ENCODE measurements at places on chromosomes 4 and X.

GRCh38 chr4:17315459-17315858 lies 196.4 kb downstream of the QDPR start:
- no peak for DNase-seq
- H3K27ac ChIP-seq = no peak overlapping the region
- H3K4me1 ChIP-seq = no peaks in the 10 kb centered on the region
- no peaks in the 10 kb centered on the region for H3K27me3 ChIP-seq
- H3K36me3 ChIP-seq = no peaks in the 10 kb centered on the region

DNA sequence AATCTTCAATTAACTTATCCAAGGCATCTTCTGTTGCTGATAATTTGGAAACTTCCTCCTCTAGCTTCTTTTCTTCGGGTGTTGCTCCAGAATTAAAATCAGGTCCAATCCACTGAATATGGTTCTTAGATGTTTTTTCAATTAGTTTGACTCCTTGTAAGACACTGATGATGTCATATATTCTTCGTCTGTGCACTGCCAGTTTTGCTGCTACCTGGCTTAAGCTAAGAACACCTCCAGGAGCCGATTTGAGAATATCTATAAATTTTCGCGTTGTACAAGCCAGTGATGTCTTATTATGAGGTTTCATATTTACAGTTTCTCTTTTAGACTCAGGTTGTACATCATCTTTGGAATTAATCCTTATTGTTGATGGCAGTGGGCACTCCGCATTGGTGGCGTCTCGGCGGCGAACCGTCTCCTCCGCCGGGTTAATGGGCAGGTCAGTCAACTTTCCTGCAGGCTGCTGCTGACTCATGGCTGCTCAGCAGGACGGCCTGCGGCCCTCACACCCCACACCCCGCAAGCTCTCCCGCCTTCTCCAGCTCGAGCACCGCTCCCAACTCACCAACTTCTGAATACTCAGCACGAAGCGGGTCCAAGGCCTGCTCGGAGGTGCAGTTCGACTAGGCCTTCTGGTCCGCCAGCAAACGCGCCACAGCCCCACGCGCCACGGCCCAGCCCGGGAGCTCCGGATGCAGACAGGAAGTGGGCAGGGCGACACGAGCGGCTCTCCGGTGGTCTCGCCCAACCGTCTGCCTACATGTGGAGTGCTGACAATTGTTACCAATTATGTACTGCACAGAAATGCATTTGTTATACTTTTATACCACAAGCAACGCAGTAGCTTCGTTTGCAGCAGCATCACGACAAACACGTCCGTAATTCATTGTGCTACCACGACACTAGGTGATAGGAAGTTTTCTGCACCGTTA lies 49.2 kb upstream of the FHL1 start:
- H3K4me1 ChIP-seq = no peaks in the 10 kb centered on the region
- H3K36me3 ChIP-seq = no peaks in the 10 kb centered on the region
- DNase-seq = no peak
- H3K27ac ChIP-seq = no peak overlapping the region
- H3K27me3 ChIP-seq = no peaks in the 10 kb centered on the region

GRCh38 chrX:79133904-79134303 lies 10.6 kb upstream of the GPR174 start:
- no peak overlapping the region for H3K27ac ChIP-seq
- H3K4me1 ChIP-seq = no peaks in the 10 kb centered on the region
- no peaks in the 10 kb centered on the region for H3K27me3 ChIP-seq
- no peak for DNase-seq
- no peak overlapping the region for H3K4me3 ChIP-seq
- H3K36me3 ChIP-seq = no peaks in the 10 kb centered on the region

GRCh38 chr4:151045907-151046306 lies 30.8 kb upstream of the LRBA start:
- no peaks in the 10 kb centered on the region for H3K36me3 ChIP-seq
- peak; percentile 72 for DNase-seq
- H3K27me3 ChIP-seq = no peaks in the 10 kb centered on the region

- no peak overlapping the region for H3K27ac ChIP-seq
- no peaks in the 10 kb centered on the region for H3K4me1 ChIP-seq
- H3K27me3 ChIP-seq = no peaks in the 10 kb centered on the region
- no peak for DNase-seq
Measured at GRCh38 chrX:138996268-138996667, 284.8 kb upstream of the FGF13 start.

GRCh38 chr4:81541161-81541945 lies 69.6 kb upstream of the RASGEF1B start:
- no peaks in the 10 kb centered on the region for H3K27me3 ChIP-seq
- peaks cover 8% of the 10 kb centered on the region for H3K4me1 ChIP-seq
- DNase-seq = no peak
- no peaks in the 10 kb centered on the region for H3K36me3 ChIP-seq

DNA sequence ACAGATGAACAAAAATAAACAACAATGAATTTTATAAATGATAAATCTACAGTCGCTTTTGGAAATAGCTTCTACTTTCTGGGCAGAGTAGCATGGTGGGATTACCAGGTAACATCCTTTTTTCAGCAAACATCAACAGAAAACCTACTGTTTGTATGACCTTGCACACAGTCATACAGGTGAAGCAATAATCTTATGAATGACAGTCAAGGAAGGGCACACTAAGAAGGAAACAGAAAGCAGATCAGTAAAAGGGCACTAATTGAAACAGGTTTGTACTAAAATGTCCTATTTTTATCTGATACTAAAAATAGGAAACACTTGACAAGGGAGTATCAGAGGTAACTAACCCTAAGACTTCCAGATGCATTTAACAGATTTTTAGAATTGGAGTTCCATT lies 108.9 kb downstream of the DLG3 start:
- H3K27ac ChIP-seq = no peak overlapping the region
- no peak overlapping the region for H3K4me3 ChIP-seq
- no peaks in the 10 kb centered on the region for H3K27me3 ChIP-seq
- no peak for DNase-seq
- no peaks in the 10 kb centered on the region for H3K36me3 ChIP-seq

GRCh38 chr4:110165382-110166286 lies 32.8 kb downstream of the ELOVL6 start:
- no peaks in the 10 kb centered on the region for H3K27me3 ChIP-seq
- DNase-seq = peak; percentile 82
- H3K27ac ChIP-seq = no peak overlapping the region
- peaks cover 28% of the 10 kb centered on the region for H3K36me3 ChIP-seq

GRCh38 chr4:169229571-169230028 lies 41.2 kb downstream of the SH3RF1 start:
- no peak overlapping the region for H3K27ac ChIP-seq
- no peak for DNase-seq
- no peak overlapping the region for H3K4me3 ChIP-seq
- peaks cover 11% of the 10 kb centered on the region for H3K4me1 ChIP-seq
- H3K27me3 ChIP-seq = no peaks in the 10 kb centered on the region

DNA sequence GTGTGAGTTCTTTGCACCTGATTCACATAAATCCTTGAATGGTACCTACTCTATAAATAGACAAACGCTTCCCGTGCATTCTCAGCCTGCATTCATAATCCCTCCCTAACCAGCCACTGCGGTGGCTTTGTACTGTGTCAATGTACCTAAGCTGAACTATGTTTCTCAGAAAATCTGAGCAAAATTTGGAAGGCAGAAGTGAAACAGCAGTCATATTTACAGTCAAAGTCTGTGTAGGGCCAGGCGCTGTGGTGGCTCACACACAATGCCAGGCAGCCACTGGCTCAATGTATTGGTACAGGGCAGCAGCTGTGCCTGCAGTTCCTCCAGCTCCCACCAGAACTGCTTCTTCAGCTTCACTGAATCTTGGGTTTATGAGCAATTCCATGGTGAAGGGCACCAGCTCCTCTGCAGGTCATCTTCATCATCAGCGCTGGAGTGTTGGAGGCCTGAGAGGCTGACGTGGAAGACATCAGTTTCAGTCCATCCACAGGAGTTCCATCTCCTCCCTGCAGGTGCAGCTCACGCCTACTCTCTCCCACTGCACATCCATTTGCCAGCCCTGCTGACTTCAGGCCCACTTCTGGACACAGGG lies 32.3 kb upstream of the IRF2 start:
- H3K27ac ChIP-seq = no peak overlapping the region
- H3K4me3 ChIP-seq = no peak overlapping the region
- H3K36me3 ChIP-seq = no peaks in the 10 kb centered on the region
- peaks cover 21% of the 10 kb centered on the region for H3K4me1 ChIP-seq
- H3K27me3 ChIP-seq = no peaks in the 10 kb centered on the region

DNA sequence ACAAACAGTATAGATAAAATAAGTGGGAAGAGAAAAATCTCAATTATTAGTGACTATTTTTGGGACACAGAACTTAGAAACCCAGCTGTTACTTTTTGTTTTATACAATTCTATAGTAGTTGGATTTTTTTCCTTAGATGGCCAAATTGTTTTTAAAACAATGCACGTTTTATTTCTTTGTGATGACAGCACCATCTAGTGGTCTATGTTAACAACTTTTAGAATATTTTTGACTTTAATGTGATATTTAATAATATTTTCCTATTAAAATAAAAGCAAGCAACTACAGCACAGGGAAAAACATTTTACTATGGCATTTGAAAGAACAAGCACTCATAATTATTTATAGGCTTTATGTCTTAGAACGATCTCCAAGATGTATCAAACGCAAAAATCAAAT lies 5.6 kb upstream of the SMIM31 start:
- peak; percentile 5 for DNase-seq
- H3K4me3 ChIP-seq = no peak overlapping the region
- no peaks in the 10 kb centered on the region for H3K36me3 ChIP-seq
- H3K4me1 ChIP-seq = no peaks in the 10 kb centered on the region

DNA sequence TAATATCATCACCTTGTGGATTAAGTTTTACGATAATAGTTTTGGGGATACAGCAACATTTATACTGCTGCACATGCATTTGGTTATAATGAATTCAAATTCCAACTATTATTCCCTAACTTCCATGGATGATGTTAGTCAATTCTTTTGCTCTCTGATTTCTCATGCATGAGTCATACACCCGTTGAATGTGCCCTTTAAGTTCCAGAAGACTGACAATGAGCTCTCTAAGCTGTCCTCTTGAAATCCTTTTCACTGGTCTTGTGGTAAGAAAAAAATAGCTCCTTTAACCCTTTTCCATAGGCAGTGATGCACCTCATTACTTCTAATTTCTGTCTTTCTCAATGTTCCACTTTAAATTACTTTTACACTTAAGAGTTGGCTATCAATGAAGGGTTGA lies 1095.2 kb upstream of the POU3F4 start:
- no peak for DNase-seq
- no peaks in the 10 kb centered on the region for H3K27me3 ChIP-seq
- no peaks in the 10 kb centered on the region for H3K4me1 ChIP-seq

GRCh38 chrX:106397788-106398538 lies 213.8 kb upstream of the RADX start:
- no peak overlapping the region for H3K4me3 ChIP-seq
- no peaks in the 10 kb centered on the region for H3K4me1 ChIP-seq
- H3K27me3 ChIP-seq = no peaks in the 10 kb centered on the region
- no peak overlapping the region for H3K27ac ChIP-seq

DNA sequence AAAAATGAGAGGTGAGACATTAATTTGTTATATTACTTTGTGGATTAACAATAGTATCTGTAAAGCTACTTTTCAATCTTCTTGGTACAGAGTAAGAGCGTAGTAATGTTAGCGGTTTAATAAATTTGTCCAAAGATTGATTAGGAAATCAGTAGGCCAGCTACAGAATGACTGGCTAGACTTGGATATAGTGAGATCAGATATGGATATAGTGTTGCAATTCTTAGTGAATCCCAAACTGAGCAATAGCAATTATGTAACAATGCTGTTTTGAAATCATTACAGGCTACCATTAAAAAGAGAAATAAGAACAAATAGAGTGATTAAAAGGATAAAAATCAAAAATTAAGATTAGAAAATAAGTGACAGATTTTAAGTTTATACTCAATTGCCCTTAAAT lies 847 bp upstream of the UGT2A2 start:
- no peak overlapping the region for H3K27ac ChIP-seq
- H3K36me3 ChIP-seq = no peaks in the 10 kb centered on the region
- DNase-seq = no peak
- no peaks in the 10 kb centered on the region for H3K27me3 ChIP-seq
- no peak overlapping the region for H3K4me3 ChIP-seq

DNA sequence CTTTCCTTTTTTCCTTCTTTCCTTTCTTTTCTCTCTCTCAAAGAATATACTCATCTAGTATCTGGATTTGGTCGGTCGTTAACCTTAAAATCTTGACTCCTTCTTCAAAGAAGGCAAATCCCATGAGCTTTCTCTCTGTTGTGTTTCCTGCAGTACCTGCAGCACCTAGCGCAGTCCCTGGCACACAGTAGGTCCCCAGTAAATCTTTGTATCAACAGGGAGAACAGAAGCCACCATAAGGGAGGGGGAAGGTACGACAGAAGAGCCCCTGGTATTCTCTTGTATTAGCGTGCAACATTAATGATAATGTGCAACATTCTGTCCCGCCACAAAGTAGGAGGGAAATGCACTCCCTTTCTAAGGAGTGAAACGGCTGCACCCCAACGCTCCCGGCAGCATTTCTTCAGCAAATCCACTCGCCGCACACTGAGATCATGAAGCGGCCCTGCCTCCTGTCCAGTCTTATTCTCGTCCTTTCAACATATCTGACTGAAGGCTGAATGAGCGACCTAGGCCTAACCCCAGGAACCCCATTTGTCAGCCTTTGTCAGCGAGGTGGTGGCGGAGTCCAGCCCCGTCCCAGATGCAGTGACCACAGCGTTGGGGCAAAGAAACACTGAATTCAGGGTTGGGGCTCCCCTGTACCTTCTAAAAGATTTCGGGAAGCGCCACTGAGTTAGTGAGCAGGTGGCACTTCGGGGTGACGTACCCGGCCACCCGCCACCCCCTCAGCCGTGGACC lies 133.7 kb downstream of the AMELX start:
- H3K4me1 ChIP-seq = peaks cover 3% of the 10 kb centered on the region
- peaks cover 20% of the 10 kb centered on the region for H3K27me3 ChIP-seq
- H3K27ac ChIP-seq = peak overlapping the region; percentile 61
- H3K36me3 ChIP-seq = no peaks in the 10 kb centered on the region

- DNase-seq = no peak
- no peak overlapping the region for H3K4me3 ChIP-seq
- H3K27me3 ChIP-seq = peaks cover 57% of the 10 kb centered on the region
Measured at GRCh38 chrX:72316408-72317110, 10.8 kb upstream of the CITED1 start.
